Kidney capillary endothelial cell (primary cell): ENCODE measurements at places on chromosomes 4 and X.

DNA sequence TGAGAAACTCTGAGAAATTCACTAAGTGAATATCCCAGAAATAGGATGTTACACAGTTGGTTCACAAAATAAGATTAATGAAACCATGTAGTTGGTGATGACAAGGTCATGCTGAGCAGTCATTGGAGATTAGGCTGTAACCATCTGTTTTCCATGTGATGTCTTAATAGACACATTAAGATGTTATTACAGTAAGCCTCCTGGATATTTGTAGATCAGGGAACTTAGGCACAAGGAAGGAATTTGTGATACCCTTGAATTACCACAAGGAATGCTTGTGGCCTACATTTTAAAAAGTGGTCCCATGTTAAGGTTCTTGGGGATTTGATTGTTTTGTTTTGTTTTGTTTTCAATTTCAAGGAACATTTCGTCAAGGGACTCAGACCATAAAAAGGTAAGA, 185.6 kb upstream of the BANK1 start:
- no peak for DNase-seq

GRCh38 chr4:926538-926937, 5.6 kb downstream of the GAK start:
- DNase-seq: no peak

GRCh38 chr4:186642530-186642929, 81.1 kb downstream of the FAT1 start:
- DNase-seq: no peak

- no peak for DNase-seq
Measured at GRCh38 chrX:25527156-25527555, 511.4 kb upstream of the ARX start.

DNA sequence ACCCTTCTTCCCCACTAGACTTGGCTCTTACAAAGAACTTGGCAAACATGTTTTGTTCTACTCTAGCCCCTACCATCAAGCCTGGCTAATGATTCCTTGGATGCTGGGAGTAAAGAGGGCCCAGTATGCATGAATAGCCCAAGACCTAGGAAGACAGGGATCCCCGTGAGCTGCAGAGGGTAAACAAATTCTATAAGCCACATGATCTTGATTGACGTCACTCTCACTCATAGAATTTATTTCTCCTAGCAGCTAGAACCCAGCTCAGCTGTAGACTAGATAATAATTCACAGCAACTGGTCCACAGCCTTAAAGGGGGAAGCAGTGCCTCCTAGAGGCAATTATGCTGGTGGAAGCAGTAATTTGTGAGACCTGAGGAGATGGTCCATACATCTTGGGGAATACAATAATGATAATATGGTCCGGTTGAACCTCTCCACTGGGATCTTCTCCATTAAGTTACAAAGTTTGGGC, 16.1 kb upstream of the USO1 start:
- DNase-seq: no peak

GRCh38 chrX:14941301-14941700, 68.1 kb downstream of the MOSPD2 start:
- DNase-seq: no peak
